ENCODE measurements at places on chromosomes 7 and 10.

DNA sequence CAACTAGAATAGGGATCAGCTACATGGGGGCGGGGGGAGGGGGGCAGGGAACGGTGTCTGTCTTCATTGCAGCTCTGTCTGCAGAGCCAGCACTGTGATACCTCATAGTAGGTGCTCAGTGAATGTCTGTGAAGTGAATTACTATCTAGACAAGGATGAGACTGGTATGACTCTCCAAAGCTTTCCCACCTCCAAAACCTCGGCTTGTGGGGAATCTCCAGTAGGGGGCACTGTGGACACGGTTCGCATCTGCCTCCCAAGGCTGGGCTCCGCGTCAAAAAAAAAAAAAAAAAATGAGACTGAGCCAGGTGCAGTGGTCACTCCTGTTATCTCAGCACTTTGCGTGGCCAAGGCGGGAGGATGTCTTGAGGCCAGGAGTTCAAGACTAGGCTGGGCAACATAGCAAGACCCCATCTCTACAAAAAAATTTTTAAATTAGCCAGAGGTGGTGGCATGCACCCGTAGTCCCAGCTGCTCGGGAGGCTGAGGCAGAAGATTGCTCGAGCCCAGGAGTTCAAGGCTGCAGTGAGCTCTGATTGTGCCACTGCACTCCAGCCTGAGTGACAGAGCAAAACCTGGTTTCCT is 9.6 kb downstream of the TRIM56 start:
- DNase-seq, result no peak

DNA sequence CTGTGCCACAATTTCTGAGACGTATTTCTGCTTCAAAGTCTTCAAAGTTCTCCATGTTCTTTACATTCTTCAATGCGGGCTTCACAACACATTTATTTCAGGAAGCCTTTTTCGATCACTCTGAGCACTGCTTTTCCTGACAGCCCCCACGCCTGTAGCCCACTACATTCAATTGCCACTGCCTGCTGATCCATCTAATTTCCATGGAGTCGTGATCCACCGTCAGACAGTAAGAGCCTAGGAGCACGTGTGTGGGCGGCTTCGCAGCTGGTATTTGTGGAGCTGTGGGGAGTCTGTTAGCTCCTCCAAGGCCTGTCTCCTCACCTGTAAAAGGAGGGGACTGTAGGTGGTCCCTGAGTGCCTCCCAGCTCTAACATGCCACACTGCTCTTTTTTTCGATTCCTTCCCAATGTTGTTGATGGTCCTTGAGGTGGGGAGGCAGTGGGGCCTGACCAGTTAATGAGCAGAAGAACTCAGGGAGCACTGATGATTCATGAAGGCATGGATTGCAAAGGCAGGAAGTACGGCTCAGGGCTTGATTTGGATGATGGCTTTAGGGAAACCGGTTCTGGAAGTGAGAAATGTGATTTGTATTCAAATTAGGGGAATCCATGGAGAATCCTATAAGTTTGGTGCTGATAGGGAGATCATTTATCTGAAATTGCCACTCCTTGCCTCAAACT is 401.1 kb upstream of the PODXL start:
- no peak for DNase-seq

GRCh38 chr7:102175423-102176170 is 111.1 kb upstream of the SH2B2 start:
- no peak for DNase-seq

GRCh38 chr7:118629898-118630438 is 405.5 kb downstream of the ANKRD7 start:
- DNase-seq, result no peak

DNA sequence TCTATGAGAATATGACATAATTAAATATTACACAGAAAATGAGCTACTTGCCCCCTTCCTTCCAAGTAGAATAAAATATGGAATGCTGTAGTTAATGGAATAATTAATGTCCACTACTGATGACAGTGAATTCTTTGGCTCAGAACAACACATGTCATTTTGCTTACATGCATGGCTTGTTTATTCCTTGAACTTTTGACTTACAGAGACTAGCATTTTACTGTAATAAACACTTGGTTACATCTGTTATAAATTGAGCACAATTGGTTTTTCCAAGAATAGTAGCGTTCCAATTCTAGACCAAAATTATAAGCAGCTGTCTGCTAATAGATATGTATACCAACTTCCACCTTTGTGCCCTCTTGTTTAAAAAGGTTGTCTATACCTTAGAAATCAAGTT is 286.7 kb downstream of the OTUD1 start:
- no peak for DNase-seq

DNA sequence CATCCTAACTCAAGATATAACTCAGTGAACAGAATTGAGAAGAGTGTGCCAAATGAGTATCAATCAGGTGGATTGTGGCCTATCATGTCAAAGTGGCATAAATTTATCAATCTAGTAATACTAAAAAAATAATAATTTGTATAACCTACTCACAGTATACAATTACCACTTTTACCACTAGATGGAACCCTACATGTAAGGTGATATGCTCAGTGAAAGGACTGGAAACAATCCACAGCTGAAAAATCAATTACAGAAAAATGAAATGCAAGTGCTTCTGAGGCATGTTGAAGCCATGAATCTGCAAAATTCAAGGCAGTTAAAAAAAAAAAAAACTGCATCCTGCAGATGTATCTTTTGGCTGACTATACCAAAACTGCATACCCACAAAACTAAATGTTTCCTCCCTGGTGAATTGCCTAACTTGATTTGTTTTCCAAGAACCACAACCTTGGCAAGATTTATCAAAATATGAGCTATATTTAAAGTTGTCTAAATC is 13.9 kb downstream of the ARHGAP19 start:
- peak; percentile 80 for DNase-seq

DNA sequence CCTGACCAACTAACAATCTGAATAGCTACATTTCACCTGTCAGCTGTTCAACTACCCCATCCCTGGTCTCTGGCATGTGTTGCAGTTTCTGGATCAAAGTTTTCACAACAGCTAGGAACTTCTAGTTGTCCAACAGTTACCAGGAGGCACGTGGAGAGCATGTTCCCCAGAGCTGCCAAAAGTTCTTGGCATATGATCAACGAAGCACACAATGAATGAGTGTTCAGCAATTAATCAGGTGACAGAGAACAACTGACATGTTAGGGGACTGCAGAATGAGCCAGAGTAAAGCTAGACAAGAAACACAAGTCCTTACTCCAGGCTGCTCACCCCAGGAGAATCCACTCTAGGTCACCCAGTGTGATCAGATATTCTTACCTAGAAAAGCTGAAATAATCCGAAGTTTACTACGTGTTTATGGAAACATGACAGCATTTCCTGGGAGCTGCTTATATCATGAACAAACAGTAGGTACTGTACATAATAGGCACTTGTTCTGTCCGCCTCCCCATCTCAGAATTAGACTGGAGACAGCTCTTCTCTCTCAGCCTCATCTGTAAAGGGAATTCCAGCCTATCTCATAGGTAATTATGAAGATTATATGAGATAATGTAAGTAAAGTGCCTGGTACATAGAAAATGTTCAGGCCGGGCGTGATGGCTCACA is 50.6 kb downstream of the ZNF438 start:
- no peak for DNase-seq

GRCh38 chr7:595621-596010 is 76.0 kb upstream of the PDGFA start:
- no peak for DNase-seq

GRCh38 chr10:70738006-70738760 is 47.0 kb downstream of the TBATA start:
- DNase-seq, result no peak

DNA sequence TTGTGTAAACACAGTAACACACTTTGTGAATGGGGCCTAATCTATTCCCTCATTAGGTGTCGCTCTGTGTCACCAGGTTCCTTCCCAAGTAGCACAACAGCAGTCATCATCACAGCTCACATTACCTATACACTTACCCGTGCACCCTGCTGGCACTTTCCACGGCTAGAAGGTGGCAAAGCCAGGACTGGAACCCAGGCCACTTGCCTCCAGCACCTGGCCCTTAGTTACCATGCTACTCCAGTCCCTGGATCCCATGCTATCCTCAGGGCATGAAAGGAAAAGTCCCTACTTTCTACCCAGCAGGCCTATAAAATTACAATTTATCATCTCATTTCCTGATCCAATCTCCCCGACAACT is 18.4 kb downstream of the SMURF1 start:
- DNase-seq, result no peak

GRCh38 chr10:121281576-121281975 is 316.7 kb downstream of the FGFR2 start:
- no peak for DNase-seq

DNA sequence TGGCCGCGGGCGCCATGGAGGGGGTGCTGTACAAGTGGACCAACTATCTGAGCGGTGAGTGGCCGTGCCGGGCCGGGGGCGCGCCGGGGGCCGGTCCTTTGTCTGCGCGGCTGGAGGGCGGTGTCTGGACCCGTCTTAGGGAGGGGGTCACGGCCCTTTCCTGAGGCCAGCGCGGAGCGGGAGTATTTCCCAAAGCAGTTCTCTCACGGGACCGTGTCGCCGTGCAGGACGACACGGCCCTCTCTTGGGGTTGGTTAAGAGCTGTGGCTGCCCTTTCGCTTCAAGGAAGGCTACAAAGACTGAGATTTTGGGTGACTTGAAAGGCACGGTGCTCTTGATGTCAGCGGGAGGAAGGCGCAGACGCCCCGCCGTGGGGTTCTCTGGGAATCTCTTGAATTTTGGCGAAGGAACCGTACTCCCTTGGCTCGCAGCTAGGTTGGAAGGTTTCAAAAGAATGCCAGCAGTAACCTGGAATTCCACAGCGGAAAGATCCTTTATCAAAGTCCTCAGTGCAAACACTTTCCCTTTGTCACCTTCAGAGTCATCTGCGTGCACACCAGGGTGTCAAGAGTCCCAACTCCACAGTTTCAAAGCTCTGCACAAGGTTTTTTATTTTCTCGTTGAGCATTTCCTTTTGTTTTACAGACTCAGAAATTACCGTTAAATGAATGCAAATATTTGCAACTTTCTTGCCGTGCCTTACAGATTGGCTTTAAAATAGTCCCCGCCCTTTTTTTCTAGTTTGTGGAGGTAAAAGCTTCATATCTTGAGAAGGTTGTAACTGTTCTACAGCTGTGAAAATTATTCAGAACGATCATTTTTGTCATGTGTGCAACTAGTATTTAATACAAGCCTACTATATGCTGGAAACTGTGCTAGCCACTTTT is 780 bp downstream of the PLEKHA8 start:
- DNase-seq, result no peak

GRCh38 chr7:16975712-16976111 is 93.9 kb upstream of the AGR3 start:
- DNase-seq, result no peak

GRCh38 chr7:137538361-137538762 is 194.8 kb upstream of the PTN start:
- DNase-seq, result no peak

- DNase-seq, result no peak
These were observed 100.2 kb downstream of the LRMDA start for GRCh38 chr10:75531571-75532031.

DNA sequence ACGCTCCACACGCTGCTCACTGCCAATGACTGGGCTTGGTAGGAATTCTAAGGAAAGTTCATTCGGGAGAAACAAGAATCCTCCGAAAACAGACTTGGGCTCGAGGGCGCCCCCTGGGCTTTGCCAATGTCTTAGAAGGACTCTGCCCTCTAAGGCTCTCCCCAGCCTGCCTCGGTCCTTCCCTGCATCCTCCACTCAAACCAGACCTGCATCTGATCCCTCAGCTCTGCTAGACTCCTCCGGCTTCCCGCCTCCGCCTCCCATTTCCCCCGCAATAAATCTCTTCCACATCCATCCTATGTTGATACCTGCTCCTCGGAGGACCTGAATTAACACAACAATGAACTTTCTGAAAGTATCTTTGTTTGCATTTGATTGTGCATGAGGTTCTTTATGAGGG is 177.6 kb downstream of the PLPP4 start:
- no peak for DNase-seq

DNA sequence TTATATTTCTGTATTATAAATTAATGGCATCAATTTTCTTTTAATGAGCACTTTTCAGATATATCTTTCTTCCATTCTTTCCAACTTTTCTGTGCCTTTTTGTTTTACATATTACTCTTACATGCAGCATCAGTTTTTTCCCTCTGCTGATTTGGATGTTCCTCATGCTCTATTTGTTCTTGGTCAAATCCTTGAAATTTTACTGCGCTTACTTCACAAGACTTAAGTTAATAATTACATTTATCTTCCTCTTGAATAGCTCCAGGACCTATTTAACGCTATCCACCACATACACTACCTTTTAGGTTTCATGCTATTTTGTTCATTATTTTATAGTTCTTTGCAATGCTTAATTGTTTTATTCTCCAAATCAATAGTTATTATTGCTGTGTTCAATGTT is 97.6 kb upstream of the CTTNBP2 start:
- no peak for DNase-seq

DNA sequence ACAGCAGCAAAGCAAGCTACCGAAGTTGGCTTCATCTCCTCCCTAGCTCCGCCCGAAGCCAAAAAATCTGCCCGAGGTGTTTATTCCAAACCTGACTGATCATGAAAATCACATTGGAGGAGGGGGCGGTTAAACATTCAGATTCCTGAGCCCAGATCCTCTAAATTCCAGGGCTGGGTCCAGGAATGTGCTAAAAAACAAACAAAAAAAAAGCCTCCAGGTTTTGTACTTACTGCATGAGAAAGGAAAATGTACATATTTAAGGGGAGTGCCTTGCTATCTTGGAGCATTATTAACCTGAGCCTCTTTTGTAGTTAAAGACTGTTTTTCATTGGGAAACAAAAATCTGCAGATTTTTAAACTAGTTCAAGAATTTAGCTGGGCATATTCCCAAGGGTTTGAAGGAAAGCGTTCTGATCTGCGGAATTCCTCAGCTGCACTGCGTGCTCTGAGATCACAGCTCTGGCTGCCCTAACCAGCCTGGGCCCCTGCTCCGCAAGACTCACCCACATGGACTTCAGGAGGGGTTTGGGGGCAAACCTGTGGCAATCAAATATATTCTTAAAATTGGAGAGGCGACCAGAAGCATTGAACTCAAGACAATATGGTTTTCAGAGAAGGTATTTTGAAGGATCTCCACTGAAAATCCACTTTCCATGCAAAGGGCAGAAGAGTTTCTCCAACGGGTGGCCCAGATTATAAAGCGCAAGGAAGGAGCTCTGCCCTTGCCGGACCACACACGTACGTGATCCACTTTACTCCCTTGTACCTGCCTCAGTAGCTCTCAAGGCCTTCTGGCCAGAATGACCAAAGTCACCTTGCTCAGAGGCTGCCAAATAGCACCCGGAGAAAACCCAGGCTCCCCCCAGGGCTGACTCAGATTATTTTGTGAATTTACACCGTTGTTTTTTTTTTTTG is 10.0 kb upstream of the TNS3 start:
- no peak for DNase-seq

DNA sequence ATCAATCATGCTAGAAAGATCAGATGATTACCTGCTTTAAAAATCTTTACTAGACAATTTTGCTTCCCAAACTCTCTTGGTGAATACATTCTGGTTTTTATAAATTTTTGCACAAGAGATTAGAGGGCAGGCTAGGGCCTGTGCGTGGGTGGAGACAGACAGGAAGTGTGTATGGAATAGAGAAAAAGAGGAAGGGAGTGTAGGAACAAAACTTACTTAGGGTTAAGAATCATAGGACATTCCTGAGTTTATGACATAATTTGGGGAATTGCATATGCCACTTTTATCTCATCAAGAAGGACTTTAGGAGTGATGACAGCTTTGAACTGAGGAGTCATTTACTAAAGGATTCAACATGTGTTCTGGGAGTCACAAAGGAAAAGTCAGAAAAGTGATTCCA is 31.3 kb downstream of the LAMB1 start:
- no peak for DNase-seq
